ENCODE measurements at places on chromosomes 4 and X.
A peak's percentile ranks its signal among the peaks of the same experiment; 100 is the strongest.

GRCh38 chrX:42740456-42740855 lies 37.5 kb downstream of the PPP1R2C start:
- H3K36me3 ChIP-seq: no peaks in the 10 kb centered on the region
- DNase-seq: no peak
- H3K27ac ChIP-seq: no peak overlapping the region
- H3K4me3 ChIP-seq: no peak overlapping the region
- no peaks in the 10 kb centered on the region for H3K27me3 ChIP-seq

- H3K4me3 ChIP-seq: peak within 1 kb of the TSS; percentile 60
- no peaks in the 10 kb centered on the region for H3K36me3 ChIP-seq
- peaks cover 46% of the 10 kb centered on the region for H3K27me3 ChIP-seq
- no peak within 1 kb of the TSS for H3K27ac ChIP-seq
Observed at GRCh38 chrX:3346501-3347259, at the start of gene MXRA5. TSS of gene MXRA5 (minus strand) at chrX:3346652. CDS start at chrX:3343833, 2,819 bp downstream.

GRCh38 chr4:156595041-156595440 lies 376.6 kb downstream of the PDGFC start:
- H3K4me3 ChIP-seq: no peak overlapping the region
- no peak overlapping the region for H3K27ac ChIP-seq
- peaks cover 9% of the 10 kb centered on the region for H3K4me1 ChIP-seq
- no peak for DNase-seq
- no peaks in the 10 kb centered on the region for H3K27me3 ChIP-seq
- H3K36me3 ChIP-seq: no peaks in the 10 kb centered on the region

- H3K4me3 ChIP-seq: no peak overlapping the region
- DNase-seq: no peak
- peaks cover 69% of the 10 kb centered on the region for H3K4me1 ChIP-seq
- no peaks in the 10 kb centered on the region for H3K36me3 ChIP-seq
- peaks cover 59% of the 10 kb centered on the region for H3K27me3 ChIP-seq
Observed at GRCh38 chr4:84381759-84382158, 117.3 kb downstream of the NKX6-1 start.

- no peak overlapping the region for H3K27ac ChIP-seq
- H3K4me1 ChIP-seq: no peaks in the 10 kb centered on the region
- no peaks in the 10 kb centered on the region for H3K27me3 ChIP-seq
- H3K4me3 ChIP-seq: no peak overlapping the region
- H3K36me3 ChIP-seq: no peaks in the 10 kb centered on the region
Observed at GRCh38 chr4:5003372-5003857, 15.8 kb downstream of the CYTL1 start.

DNA sequence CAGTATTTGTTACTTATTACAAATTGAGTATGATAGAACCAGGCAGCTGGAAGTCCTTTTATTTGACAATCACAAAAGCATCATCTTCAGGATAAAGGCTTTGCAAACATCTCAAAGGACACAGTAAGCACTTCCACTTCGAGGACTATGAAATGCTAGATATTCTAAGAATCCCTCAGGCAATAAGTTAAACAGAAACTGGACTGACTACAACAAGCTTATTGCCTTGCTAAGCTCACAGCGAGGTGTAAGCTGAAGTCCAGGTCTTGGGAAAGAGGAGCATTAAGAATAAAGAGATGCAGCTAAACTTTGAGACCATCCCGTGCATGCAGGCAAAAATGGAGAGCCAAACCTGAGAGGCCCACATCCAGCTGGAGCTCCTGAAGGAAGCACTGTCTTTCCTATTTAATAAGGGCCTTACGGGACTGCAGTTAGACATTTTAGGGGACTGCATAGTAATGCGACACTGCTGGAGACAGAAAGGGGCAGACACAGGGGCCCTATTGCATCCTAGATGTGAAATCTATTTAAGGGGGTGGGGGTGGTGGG lies 38.7 kb downstream of the DCHS2 start:
- no peak overlapping the region for H3K27ac ChIP-seq
- no peaks in the 10 kb centered on the region for H3K4me1 ChIP-seq
- no peaks in the 10 kb centered on the region for H3K36me3 ChIP-seq
- H3K4me3 ChIP-seq: no peak overlapping the region
- no peak for DNase-seq

GRCh38 chrX:77440330-77440729 lies 6.9 kb upstream of the FGF16 start:
- no peak overlapping the region for H3K4me3 ChIP-seq
- no peaks in the 10 kb centered on the region for H3K4me1 ChIP-seq
- H3K27me3 ChIP-seq: no peaks in the 10 kb centered on the region
- H3K27ac ChIP-seq: no peak overlapping the region
- H3K36me3 ChIP-seq: no peaks in the 10 kb centered on the region

- no peaks in the 10 kb centered on the region for H3K27me3 ChIP-seq
- no peaks in the 10 kb centered on the region for H3K4me1 ChIP-seq
- no peak overlapping the region for H3K4me3 ChIP-seq
Observed at GRCh38 chr4:4779486-4779885, 80.0 kb upstream of the MSX1 start.

DNA sequence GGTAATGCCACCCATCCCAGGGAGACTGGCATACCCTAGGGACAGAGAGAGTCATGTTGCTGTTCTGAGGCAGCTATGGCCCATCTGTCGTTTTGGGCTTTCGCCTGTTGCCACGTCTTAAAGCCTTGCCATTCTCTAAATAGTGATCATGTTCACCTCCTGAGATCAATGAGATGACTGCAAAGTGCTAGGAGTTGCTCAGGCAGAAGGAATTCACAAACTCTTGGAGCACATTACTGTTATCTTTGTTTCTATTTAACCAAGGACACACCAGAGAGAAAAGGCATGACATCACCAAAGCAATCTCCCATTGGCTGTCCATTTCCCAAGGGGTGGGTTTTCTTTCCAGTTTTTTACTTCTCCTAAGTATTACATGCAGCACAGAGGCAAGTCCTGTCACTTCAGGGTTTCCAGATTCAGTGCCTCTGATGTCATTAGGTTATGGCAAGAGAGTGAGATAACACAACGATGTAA lies 37.1 kb upstream of the SETD7 start:
- H3K4me1 ChIP-seq: no peaks in the 10 kb centered on the region
- H3K27ac ChIP-seq: no peak overlapping the region
- peak; percentile 36 for DNase-seq
- H3K36me3 ChIP-seq: no peaks in the 10 kb centered on the region
- no peak overlapping the region for H3K4me3 ChIP-seq
- no peaks in the 10 kb centered on the region for H3K27me3 ChIP-seq

GRCh38 chr4:78091534-78091933 lies 34.4 kb downstream of the FRAS1 start:
- peaks cover 11% of the 10 kb centered on the region for H3K36me3 ChIP-seq
- no peak for DNase-seq
- no peaks in the 10 kb centered on the region for H3K27me3 ChIP-seq
- no peak overlapping the region for H3K4me3 ChIP-seq
- H3K4me1 ChIP-seq: peaks cover 36% of the 10 kb centered on the region

DNA sequence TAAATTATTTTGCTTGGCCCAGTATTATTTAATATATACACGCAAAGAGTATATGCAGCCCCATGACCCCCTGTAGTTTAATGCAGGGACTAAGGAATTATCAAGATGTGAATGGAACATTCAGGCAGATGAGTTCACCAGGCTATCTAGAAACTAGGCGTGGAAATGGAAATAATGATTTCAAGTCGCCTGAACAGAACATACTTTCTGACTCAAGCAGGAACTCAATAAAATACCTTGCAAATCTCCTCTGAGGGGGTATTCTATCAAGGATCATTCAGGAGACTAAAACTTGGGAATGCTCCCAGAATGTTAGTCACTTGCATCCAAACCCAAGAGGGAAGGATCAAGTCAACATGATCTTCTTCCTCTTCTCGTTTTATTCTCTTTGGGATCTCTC lies 59.6 kb upstream of the RASSF6 start:
- no peak overlapping the region for H3K4me3 ChIP-seq
- no peak for DNase-seq
- H3K27ac ChIP-seq: no peak overlapping the region
- H3K27me3 ChIP-seq: no peaks in the 10 kb centered on the region
- H3K4me1 ChIP-seq: peaks cover 11% of the 10 kb centered on the region

GRCh38 chrX:106680716-106681115 lies 45.8 kb upstream of the RNF128 start:
- no peaks in the 10 kb centered on the region for H3K36me3 ChIP-seq
- H3K4me1 ChIP-seq: no peaks in the 10 kb centered on the region
- H3K27me3 ChIP-seq: no peaks in the 10 kb centered on the region
- H3K4me3 ChIP-seq: no peak overlapping the region

DNA sequence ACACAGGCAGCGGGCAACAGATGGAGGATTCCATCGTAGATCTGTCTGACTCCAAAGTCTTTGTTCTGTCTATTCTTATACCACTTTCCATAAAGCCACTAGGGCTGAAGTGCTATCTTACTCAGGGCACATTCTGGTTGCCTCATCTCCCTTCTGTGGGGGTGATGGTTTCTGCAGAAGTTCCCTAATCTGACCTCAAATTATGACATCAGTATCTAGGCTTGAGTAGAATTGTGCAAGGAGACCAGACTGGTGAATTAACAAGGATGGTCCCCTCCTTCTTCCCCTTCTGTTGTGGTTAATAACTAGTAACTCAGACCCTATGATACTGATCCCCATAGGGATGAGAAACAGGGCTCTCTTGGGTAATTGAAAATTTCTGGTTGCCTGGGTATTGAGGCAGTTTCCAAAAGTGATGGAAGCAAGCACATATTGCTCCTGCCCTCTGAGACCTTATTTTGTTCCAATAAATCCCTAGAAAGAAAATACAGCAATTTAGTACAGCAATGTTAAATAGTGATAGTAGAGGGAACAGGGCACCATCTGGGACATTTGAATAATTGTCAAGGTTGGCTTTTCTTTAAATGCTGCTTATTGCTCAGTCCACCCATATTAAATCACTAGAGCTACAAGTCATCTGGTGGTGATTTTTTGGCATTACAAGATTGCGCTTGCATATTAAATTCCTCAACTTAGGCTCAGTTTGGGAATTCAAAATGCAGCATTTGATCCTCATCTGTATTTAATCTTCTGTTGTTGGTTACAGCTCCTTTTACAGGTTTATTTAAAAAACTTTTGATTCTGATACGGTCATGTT lies 57.3 kb upstream of the AP1S2 start:
- DNase-seq: no peak
- H3K36me3 ChIP-seq: no peaks in the 10 kb centered on the region
- peaks cover 11% of the 10 kb centered on the region for H3K4me1 ChIP-seq
- no peak overlapping the region for H3K27ac ChIP-seq
- no peaks in the 10 kb centered on the region for H3K27me3 ChIP-seq

DNA sequence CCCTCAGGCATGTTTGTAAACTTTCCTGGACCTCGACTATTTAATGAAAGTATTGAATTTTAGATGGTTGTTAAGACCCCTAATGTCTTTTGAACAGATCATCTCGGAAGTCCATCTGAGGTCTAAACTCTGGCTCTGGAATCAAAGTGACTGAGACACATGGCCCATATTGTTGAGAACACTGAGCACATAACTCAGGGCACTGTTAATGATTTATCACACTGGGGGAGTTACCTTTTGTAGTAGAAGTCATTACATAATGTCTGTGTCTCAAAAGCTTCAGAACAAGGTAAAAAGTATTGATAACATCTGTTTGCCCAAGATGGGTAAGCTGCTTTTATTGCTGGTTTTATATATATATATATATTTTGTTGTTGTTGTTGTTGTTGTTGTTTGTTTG lies 103.4 kb upstream of the HS3ST1 start:
- no peak overlapping the region for H3K4me3 ChIP-seq

DNA sequence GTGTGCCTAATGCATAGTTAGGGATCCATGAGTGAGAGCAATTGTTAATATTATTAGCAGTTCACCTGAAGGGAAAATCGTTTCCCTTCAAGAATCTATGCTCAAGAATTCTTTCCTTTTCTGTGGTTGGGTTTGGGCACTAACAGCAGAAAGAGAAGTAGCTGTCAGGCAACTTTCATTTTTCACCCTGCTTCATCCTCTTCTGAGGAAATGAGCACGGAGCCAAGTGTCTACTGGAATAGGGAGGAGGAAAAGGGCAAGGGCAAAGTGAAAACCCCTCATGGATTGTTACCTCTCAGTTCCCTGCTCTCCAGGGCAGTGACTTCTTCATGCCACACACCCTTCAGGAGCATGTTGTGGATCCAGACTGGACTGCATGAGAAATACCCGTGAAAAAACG lies 2.6 kb upstream of the HPGDS start:
- no peaks in the 10 kb centered on the region for H3K4me1 ChIP-seq
- H3K27me3 ChIP-seq: no peaks in the 10 kb centered on the region
- no peak overlapping the region for H3K4me3 ChIP-seq
- no peaks in the 10 kb centered on the region for H3K36me3 ChIP-seq
- no peak for DNase-seq
